ENCODE measurements at places on chromosomes 7 and 10.

DNA sequence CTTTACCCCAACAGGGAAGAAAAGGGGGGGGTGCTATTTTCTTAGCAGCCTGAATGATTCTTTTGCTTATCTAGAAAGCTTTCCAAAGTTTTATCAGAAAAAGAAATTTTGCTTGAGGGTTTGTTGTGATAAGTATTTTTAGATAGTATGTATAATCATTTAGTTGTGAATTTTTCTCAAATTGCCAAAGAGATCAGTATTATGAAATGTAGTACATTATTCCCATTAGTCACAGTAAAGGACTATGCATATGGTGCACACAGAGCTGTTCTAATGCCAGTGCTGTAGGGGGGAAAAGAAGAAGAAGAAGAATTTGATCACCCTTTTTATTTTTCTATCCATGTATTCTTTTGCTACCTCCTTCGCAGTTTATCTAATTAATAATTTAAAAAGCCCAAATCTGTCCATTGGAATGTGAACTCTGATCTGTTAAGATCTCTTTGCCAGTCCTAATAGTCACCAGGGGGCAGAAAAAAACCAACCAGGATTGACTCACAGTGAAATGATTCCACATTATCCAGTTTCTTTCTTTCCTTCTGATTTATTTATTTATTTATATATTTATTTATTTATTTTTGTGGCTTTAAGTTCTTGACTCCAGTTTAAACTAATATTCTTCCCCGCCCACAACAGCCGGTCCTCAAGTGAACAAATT lies 4.7 kb downstream of the RBM20 start:
- DNase-seq, result no peak

DNA sequence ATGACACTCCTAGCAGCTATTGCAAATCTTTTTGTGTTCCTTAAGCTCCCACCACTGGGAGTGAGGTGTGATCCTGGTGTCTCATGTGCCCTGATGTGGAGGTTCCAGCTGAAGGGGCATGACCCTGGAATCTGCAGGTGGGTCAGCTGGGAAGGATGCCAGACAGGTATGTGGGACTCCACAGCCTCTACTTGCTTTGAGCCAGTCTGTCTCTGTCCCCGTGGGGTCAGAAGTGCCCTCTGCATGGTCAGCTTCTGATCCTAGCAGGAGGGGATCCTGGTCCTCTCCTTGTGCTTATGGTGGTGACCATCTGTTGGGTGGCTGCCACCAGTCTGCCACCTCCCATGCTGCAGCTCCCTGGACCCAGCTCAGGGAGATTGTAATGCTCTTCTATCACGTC lies 51.1 kb upstream of the COMTD1 start:
- no peak for DNase-seq

GRCh38 chr10:31704195-31704594 lies 224.4 kb downstream of the ARHGAP12 start:
- DNase-seq, result no peak

DNA sequence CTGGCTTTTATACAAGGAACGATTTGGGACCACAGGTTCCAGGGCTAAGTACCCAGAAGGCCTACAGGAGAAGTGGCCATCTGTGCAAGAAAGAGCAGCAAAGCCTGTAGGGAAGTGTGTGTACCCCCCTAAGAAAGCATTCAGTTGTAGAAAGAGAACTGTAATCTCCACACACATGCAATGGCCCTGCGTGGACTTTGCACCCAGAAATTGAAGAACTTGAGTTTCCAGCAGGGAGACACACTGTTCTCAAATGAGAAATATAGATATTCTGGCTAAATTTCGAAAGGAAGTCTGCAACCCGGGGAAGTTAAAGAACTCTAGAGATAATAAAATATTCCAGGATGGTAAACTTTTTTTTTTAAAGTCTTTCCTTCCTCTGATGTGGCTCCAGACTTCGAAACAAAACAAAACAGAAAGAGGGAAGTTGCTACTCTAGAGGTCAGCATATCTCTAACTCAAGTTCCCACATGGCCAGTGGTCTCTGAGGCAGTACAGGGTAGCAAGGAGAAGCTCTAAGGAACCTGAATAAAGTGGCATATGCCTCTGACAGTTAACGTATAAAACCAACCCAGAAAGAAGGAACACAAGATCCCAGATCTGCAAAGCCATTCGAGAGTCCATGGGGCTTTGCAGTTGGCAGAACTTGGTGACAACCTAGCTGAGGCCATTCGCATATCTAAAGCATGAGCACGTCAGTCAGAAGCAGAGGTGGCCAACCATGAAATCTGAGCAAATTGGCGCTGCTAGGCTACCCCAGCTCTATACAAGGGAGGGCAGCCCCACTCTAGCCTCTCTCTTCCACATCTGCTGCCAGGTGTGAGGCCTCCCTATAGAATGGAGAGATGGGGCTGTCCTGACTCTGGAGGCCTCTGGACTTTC lies 56.6 kb downstream of the ELMO1 start:
- no peak for DNase-seq

GRCh38 chr7:144786522-144786921 lies 49.3 kb downstream of the TPK1 start:
- no peak for DNase-seq

- DNase-seq, result no peak
These were observed 48.4 kb upstream of the GNA12 start for GRCh38 chr7:2892549-2892948.

DNA sequence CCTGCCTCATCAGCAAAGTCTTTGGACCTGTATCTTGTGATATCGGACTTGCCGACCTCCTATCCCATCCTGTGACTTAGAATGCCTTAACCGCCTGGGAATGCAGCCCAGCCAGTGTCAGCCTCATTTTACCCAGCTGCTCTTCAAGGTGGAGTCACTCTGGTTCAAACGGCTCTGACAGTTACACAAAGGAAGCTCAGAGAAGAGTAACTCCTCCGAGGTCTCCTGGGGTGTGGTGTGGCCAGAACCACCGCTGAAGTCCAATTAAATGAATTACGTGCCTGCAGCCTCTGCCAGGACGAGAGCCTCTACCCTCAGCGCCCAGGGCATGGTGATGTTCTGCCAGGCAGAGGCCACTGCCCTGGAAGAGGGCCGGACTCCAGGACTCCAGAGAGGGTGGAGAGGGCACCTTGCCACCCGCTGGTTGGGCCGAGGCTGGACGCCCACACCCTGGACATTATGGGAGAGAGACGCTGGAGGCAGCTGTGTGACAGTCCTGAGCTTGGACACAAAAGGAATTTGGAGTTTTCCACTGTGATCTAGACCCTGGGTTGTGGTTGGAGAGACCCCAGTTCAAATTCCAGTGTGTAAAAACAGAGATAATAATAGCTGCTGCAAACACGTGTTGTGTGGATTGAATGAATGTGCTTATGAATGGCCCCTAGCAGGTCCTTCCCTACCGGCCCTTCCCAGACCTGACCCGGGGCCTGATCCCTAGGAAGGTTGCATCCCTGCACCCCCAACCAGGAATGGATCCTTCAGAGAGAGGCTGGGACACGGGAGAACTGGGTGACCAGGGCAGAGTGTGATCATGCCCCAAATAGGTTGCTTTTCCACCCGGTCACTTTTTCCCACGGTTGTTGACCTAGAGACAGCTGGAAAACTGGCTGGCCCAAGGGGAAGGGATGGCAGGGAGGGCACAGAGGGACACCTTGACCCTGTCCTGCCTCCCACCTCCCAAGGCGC lies 37.8 kb upstream of the FZD9 start:
- no peak for DNase-seq

DNA sequence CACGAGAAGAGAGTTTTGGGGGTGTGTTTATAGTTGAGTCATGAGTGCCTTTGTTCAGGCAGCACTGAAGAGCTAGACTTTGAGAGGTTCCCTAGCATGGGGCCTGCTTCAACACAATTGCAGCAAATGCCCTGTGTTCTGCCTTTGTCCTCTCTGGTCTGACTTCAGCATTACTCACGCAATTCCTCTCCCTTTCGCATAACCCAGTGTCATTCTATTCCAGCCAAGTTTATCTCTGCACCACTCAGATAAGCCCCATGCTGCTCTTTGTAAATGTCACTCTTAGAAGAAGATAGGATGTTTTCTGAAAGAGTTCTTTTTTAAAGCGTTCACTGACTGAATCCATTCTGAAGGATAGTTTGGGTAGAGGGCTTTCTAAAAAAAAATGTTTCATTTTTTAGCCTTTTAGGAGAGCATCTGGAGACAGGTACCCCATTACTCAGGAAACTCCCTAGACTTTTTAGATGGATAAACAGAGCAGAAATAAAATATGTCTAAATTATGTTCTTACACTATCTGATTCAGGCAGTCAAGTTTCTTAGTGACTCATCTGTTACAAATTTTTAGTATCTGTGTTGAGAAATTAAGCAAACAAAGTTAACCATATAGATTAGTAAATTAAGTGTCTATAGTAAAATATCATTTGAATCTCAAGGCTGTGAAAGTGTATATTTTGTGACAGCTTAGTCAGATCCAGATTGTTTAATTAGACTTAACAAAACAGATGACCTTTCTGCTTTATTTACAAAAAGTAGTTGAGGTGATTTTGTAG lies 318.5 kb downstream of the GPR158 start:
- no peak for DNase-seq

- DNase-seq, result no peak
These were observed 803.1 kb downstream of the PCDH15 start for GRCh38 chr10:53997953-53998352.

DNA sequence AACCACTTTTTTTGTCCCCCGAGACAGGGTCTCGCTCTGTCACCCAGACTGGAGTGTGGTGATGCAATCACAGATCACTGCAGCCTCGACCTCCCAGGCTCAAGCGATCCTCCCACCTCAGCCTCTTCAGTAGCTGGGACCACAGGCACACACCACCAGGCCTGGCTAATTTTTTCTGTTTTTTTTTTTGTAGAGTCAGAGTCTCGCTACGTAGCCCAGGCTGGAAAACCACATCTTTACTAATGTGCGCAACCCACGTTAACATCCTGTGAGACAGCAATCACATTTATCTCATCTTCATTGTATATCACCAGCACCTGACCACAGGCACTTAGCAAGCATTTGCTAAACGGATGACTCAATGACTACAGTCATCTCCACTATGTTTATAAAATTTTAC lies 77.8 kb upstream of the ATP6V0A4 start:
- DNase-seq, result peak; percentile 35

GRCh38 chr10:71512761-71513539 lies 116.2 kb downstream of the CDH23 start:
- DNase-seq, result no peak

GRCh38 chr7:133784486-133785001 lies 342.6 kb upstream of the LRGUK start:
- no peak for DNase-seq

DNA sequence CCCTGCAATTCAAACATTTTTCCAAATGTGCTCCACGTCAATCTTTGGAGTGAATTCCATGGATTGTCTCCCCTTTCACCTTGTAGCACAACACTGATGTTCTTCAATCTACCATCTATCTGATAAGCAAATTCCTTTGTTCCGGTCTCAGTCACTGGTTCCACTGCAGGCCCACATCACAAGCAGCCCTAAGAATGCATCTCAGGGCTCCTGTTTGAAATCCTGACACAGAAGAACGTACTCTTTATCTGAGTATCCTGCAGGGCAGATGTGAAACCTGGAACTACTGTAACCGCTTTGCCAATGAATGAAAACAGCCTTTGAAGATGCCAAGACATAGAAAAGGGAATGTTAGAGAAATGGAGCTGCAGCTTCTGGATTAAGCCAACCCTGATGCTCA lies 62.9 kb upstream of the FAM133B start:
- DNase-seq, result no peak

GRCh38 chr10:12908773-12909172 lies 92.7 kb downstream of the CCDC3 start:
- DNase-seq, result no peak

DNA sequence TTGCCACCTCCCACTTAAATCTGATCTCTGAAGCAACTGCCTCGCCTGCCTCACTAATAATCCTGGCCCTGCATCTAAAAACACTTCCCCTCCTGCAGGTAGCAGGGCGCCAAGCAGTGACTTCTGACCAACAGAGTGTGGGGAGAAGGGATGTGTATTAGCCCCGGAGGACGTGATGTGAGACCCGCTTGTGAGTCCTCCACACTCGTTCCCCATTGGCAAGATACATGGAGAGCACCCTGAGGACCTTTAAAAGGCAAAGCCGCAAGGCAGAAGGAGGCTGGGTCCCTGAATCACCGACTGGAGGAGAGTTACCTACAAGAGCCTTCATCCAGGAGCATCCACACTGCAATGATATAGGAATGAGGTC lies 6.1 kb upstream of the PILRA start:
- DNase-seq, result no peak

DNA sequence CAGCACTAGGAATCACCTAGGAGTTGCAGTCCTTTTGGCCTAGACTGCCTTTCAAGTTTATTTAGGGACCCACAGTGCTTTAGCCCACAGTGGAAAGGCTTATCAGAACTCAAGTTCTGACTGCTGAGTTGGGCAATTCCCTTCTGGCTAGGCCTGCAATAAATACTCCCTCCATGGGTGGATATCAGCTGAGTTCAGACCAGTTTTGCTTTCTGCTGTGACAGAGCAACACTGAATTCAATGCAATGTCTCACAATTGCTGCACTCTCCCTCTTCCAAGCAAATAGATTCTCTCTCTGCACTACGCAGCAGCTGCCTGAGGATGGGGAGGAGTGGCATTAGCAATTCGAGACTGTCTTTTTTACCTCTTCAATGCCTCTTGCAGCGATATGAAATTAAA lies 1153.3 kb downstream of the SORCS1 start:
- DNase-seq, result no peak

- no peak for DNase-seq
These were observed 119.9 kb downstream of the TFEC start for GRCh38 chr7:115910541-115911164.

DNA sequence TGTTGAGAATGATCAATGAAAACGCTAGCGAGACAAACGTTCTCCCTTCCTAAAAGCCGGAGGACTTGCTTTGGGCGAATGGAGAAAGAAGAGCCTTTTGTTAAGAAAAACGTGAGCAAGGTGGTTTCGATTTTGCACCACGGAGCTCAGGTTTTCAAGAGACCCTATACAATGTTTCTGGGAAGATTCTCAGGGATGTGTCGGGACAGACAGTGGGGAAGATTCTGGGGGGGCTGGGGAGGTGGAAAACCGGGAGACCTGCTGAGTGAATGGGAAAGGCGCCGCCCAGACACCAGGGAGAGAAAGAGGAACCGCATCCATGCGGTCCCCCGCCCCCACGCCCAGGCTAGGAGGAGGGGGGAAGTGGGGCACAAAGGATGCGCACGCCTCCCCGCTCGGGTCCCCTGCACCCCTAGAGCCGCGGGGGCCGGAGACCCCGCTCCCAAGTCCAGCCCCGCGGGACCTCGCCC lies 745 bp downstream of the YWHAG start:
- DNase-seq, result peak; percentile 30

GRCh38 chr7:45657136-45657889 lies 83.1 kb downstream of the ADCY1 start:
- no peak for DNase-seq

DNA sequence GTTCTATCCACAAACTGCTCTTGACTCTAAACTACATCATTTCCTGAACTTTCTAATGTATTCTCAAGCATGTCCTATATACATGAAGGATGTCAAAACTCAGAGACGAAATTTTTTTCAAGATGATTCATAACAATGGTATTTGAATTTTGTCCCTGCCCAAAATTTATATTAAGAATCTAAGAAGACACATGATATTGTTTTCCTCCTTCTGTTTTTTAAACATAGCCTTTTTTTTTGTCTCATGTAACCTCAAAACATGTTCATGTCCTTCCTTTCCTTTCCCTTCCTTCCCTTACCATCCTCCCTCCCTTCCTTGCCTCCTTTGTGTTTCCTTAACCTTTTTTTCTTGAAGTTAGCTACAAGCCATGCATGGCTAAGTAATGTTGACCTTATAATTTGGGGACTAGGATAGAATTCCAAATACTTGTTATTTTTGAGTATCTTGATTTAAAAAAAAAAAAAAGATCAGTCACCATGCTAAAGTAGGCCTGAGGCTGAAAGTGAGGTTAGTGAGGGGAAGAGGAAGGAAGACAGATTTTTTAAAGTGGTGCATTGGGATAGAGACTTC lies 163.0 kb downstream of the SUGCT start:
- DNase-seq, result no peak

- DNase-seq, result no peak
These were observed 75.9 kb downstream of the BMPER start for GRCh38 chr7:33981226-33981625.
